ENCODE measurements at places on chromosomes 2 and 18. TPM values are rescaled to one million over a fixed set of nuclear protein-coding genes. Genes with fewer than 3 reads are reported as not detected.

DNA sequence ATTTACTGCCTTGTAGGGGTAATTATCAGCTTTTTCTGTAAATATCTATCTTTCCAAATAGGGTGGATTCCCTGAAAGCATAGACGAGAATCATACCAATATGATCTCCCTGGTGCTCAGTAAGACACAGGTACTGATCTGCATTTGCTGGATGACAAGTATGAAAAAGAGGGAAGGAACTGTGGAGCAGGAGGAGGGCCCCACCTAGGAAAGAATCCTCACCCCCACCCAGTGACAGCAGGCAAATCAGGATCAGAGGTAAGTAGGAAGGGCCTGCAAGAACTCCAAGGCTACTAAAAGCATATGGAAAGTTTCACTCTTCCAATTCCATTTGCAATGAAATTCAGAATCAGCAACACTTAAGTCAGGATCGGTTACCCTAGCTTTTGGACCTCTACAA, 42.3 kb downstream of the METTL8 start:
- DNase-seq, result no peak
- H3K27ac ChIP-seq, result no peak overlapping the region
- H3K4me3 ChIP-seq, result no peak overlapping the region

GRCh38 chr2:127064642-127065250, 42.2 kb downstream of the BIN1 start:
- peaks cover 3% of the 10 kb centered on the region for H3K4me1 ChIP-seq
- peak overlapping the region; percentile 79 for H3K27ac ChIP-seq
- no peaks in the 10 kb centered on the region for H3K27me3 ChIP-seq
- no peaks in the 10 kb centered on the region for H3K36me3 ChIP-seq
- DNase-seq, result peak; percentile 94
- no peak overlapping the region for H3K4me3 ChIP-seq

Gene MYCN
- total RNA-seq, result 4.1 TPM

GRCh38 chr2:205909184-205909572, 176.8 kb downstream of the INO80D start:
- DNase-seq, result no peak
- no peaks in the 10 kb centered on the region for H3K27me3 ChIP-seq
- H3K4me3 ChIP-seq, result no peak overlapping the region
- no peaks in the 10 kb centered on the region for H3K36me3 ChIP-seq
- no peak overlapping the region for H3K27ac ChIP-seq

Gene CAVIN2
- 235 TPM for total RNA-seq

DNA sequence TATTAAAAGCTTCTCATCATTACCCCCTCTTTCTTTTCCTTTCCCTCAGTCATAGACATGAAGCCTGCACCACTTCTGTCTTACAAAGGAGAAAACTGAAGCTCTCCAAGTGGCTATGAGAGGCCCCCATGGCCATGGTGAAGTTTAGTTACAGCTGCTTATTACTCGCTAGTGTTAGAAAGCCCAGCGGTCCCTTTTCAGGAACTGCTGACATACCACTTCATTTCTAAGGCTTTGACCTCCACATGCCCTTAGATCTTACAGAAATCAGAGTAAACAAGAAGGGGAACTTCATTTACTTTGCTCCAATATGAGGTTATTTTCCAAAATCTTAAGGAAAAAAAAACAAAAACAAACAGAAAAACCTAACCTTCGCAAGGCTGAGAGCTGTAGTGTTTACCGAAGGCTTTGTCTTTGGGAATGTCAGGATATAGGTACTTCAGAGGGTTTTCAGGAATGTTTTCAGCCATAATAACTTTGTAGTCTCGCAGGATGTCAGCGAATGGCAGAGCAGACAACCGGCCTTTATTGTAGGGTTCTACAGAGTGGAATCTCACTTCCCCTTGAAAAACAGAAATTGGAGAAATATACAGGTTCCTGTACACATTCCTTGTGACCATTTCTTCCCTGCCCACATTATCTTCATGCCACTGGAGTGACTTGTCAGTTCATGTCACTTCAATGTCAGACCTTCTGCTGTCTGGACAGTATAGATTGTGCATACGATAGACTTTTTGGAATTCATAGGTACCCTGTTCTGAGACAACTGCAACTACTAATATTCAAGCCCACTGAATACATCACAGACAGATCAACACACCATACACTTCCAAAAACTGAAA, 18.8 kb upstream of the STAT1 start:
- DNase-seq, result no peak
- H3K4me3 ChIP-seq, result no peak overlapping the region
- H3K27me3 ChIP-seq, result no peaks in the 10 kb centered on the region
- H3K27ac ChIP-seq, result no peak overlapping the region

GRCh38 chr2:176152350-176153181, 1.2 kb downstream of the HOXD4 start:
- H3K36me3 ChIP-seq, result no peaks in the 10 kb centered on the region
- no peak for DNase-seq
- peak overlapping the region; percentile 16 for H3K4me3 ChIP-seq
- H3K27ac ChIP-seq, result peak overlapping the region; percentile 83

DNA sequence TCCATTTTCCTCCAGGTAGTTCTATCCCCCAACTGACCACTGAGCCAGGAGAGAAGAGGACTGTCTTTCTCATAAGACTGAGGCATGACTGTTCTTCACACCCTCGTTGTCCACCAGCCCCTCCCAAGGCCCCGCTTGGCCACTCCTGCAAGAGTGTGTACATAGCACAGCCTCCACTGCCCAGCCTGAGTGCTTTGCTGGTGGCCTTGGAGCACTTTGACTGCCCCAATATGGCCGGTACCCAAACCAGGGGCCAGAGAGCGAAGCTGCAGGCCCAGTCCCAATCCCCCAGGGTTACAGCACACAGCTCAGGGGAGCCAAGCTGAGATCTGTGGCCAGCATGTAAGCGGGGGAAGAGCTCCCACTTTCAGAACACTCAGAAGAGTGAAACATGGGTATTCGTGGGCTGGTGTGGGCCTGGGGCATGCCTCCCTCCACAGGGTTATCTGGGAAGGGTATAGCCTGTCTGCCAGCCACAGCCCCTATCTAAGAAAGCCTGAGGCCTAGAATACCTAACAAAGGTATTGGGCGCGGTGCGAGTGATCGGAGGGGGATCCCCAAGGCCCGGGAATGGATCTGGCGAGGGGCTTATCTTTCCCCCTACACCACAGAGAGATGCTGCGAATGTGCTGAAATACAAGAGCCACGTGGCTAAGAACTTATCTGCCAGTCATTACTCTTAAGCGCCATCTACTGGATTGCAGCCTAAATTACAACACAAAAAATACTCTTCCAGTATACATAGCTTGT, 163.8 kb downstream of the WDPCP start:
- no peak overlapping the region for H3K27ac ChIP-seq
- H3K4me3 ChIP-seq, result no peak overlapping the region
- H3K4me1 ChIP-seq, result no peaks in the 10 kb centered on the region
- H3K27me3 ChIP-seq, result no peaks in the 10 kb centered on the region

DNA sequence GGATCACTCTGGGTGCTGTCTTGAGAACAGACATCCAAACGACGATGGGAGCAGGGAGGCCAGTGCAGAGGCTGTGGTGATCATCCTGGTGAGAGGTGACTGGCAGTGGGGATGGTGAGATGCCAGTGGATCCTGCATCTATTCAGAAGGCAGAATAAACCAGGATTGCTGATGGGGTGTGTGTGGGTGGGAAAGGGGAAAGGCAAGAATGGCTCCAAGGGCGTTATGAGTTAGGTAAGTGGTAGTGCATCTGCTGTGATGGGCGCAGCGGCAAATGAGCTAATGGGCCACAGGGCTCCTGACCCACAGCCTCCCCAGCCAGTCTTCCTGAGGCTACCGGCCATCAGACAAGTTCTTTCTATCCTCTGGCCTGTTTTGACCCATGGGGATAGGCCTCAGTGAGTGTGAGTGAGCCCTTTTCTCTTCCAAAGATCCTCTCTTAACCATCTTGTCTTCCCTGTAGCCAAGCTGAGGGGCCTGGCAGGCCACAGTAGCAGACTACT, 29.6 kb downstream of the SERTAD2 start:
- no peak overlapping the region for H3K27ac ChIP-seq
- H3K36me3 ChIP-seq, result no peaks in the 10 kb centered on the region
- no peak overlapping the region for H3K4me3 ChIP-seq
- no peak for DNase-seq
- H3K27me3 ChIP-seq, result no peaks in the 10 kb centered on the region

Gene C2orf81
- total RNA-seq, result 2.1 TPM

Gene ERICH2
- 2.2 TPM for total RNA-seq

DNA sequence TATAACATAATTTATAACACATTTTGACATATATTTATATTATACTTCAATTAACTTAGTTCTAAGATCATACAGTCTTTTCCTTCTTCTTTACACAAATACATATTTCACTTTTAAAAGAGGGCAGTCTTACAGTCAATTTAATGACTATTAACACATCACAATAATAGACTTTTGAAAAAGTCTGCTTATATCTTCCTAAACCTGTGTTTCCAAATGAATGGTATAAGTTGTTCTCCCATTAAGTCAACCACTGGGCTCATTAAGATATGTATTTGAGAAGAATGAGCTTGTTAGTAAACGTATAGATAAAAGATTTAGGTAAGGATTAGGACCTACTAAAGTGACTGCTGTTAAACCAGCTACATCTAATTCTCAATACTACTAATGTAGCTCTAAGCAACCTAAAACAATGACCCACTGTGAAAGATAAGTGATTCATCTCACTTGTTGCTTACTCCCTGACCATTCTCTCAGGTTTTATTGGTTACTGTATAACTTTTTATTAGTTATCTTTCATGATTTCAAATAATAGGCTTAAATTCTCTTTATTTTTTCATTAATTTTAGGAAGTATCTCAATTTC, 27.0 kb downstream of the SLC40A1 start:
- H3K27me3 ChIP-seq, result no peaks in the 10 kb centered on the region
- H3K36me3 ChIP-seq, result no peaks in the 10 kb centered on the region
- peak overlapping the region; percentile 91 for H3K27ac ChIP-seq

Gene GNAL
- 20.2 TPM for total RNA-seq

GRCh38 chr2:207459990-207460757, 69.6 kb upstream of the CREB1 start:
- no peaks in the 10 kb centered on the region for H3K27me3 ChIP-seq
- no peaks in the 10 kb centered on the region for H3K36me3 ChIP-seq
- H3K4me1 ChIP-seq, result no peaks in the 10 kb centered on the region
- H3K27ac ChIP-seq, result no peak overlapping the region
- no peak for DNase-seq

DNA sequence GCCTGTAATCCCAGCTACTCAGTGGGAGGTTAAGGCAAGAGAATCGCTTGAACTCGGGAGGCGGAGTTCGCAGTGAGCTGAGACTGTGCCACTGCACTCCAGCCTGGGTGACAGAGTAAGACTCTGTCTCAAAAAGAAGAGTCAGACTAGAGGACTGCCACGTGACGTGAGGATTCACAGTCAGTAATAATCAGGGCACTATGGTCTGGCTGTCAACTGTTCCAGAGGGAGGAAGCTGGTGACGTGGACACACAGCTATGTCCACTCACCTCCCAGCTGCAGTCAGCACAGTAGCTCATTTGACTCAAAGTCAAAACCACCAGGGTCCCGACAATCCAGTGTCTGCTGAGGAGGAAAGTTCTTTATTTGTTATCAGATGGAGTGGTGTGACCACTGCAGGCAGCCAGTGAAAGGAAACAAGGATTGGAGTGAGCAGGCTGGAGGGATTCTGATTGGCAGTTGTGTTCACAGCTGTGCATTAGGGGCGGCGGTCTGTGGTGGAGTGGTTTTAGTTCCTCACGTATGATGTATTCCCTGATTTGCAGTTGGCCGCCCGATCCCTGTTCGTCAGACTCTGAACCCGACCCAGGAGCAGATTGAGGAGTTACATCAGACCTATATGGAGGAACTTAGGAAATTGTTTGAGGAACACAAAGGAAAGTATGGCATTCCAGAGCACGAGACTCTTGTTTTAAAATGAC, 37.9 kb downstream of the MOGAT1 start:
- H3K27me3 ChIP-seq, result peaks cover 5% of the 10 kb centered on the region

- H3K27me3 ChIP-seq, result no peaks in the 10 kb centered on the region
- H3K4me1 ChIP-seq, result peaks cover 11% of the 10 kb centered on the region
- H3K4me3 ChIP-seq, result no peak overlapping the region
- no peaks in the 10 kb centered on the region for H3K36me3 ChIP-seq
Observed at GRCh38 chr2:96525211-96525507, 11.4 kb upstream of the ARID5A start.

Gene CAPN14
- not detected for total RNA-seq

DNA sequence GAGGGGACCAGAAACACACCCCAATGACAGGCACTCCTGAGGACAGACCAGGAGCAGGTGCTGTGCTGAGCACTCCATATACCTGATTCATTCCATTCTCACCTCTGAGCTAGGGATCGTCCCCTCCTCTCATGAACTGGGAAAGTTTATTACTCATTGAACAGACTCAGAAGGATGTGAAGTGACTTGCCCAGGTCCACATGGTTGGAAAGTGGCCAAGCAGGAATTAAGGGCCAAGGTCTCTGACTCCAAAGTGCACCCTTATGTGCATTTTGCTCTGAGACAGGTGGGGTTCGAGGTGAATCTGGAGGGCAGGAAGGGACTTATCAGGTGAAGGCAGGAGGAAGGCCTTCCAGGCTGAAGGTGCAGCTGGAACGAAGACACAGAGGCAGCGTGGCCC, 25.1 kb upstream of the PLB1 start:
- H3K4me3 ChIP-seq, result no peak overlapping the region
- DNase-seq, result no peak
- no peaks in the 10 kb centered on the region for H3K36me3 ChIP-seq
- no peaks in the 10 kb centered on the region for H3K4me1 ChIP-seq
- H3K27me3 ChIP-seq, result no peaks in the 10 kb centered on the region

Gene DPY30
- 47.4 TPM for total RNA-seq

DNA sequence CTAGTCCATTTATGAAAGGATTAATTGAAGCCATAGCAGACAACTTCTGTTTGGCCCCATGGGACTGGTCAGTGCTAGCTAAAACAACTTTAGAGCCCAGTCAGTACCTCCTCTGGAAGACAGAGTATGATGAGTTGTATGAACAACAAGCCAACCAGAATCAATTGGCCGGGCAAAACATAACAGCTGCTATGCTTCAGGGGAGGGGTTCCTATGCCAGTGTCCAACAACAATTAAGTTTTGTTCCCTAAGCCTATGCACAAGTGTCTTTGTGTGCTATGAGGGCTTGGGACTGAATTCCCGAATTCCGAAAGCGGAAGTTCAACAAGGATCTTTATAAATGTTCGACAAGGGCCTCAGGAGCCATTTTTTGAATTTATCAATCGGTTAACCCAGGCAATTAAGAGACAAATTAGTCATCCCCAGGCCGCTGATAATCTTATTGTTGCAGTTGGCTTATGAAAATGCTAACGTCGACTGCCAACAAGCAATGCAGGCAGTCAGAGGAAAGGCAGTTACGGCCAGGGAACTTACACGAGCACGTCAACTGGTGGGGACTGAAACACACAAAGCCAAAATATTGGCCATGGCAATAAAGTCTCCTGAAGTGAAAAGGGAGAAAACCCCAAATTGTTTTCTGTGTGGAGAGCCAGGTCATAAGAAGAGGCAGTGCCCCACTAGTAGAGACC, 57.9 kb downstream of the ZNF638 start:
- no peak overlapping the region for H3K27ac ChIP-seq
- H3K36me3 ChIP-seq, result no peaks in the 10 kb centered on the region
- no peak for DNase-seq
- H3K4me1 ChIP-seq, result no peaks in the 10 kb centered on the region
- H3K27me3 ChIP-seq, result no peaks in the 10 kb centered on the region
